NCI-H1436 (cell line): ENCODE measurements at places on chromosomes 16 and 17.

DNA sequence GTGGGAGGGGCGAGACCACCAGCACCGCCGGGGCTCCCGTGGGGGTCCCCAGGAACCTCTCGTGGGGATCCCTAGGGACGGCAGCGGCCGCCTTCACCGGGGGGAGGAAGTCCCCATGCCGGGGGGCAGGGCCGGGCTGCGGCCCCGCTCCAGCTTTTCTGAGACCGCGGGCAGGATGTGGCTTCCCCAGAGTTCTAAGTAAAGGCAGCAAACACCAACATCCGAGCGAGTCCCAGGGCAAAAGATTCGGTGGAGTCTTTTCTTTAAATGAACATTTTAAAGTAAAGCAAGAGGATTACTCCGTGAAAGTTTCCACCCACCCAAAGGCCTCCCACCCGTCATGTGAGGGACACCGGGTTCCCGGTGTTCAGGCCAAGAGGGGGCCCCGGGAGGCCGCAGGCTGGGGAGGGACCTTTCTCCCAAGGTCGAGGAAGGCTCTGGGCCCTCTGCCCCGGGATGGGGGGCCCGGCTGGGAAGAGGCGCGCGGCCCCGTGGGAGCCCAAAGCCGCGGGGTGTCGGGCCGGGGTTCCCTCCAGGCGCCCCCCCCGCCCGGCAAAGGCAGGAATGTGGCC is 137.2 kb upstream of the RPH3AL start:
- DNase-seq: no peak

DNA sequence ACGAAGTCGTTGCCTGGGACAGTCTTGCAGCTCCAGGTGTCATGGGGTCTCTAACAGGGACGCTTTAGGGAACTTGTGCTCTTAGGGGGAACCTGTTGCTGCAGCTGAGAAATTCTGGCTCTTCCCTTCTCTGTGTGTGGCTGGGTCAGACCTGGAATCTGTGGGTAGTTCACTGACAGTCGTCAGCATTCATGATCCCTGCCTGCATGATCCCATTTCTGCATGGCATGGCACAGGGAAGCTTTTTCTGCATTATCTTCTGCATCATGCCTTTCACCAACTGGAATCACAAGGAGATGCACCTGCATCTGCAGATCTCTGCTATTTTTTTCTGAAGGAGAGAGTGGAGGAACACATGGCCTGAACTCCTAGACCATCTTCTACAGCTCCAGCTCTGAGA is 85.6 kb downstream of the SOX9 start:
- no peak for DNase-seq

DNA sequence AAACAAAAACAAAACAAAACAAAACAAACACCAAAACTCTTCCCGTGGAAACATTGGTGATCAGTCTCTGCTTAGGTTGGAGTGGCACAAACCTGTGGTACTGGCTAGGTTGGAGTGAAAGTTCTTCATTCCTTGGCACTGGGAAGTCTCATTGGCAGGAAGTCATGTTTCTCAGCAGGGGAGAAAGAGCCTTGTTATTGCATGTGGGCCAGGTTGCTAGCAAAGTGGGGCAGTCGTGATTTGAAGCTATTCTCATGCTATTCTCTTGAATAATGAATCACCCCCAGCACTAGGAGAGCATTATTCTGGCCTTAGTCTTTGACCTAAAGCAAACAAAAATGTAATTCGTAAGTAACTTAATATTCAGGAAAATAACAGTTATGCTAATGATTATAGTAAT is 24.3 kb upstream of the B4GALNT2 start:
- no peak for DNase-seq

DNA sequence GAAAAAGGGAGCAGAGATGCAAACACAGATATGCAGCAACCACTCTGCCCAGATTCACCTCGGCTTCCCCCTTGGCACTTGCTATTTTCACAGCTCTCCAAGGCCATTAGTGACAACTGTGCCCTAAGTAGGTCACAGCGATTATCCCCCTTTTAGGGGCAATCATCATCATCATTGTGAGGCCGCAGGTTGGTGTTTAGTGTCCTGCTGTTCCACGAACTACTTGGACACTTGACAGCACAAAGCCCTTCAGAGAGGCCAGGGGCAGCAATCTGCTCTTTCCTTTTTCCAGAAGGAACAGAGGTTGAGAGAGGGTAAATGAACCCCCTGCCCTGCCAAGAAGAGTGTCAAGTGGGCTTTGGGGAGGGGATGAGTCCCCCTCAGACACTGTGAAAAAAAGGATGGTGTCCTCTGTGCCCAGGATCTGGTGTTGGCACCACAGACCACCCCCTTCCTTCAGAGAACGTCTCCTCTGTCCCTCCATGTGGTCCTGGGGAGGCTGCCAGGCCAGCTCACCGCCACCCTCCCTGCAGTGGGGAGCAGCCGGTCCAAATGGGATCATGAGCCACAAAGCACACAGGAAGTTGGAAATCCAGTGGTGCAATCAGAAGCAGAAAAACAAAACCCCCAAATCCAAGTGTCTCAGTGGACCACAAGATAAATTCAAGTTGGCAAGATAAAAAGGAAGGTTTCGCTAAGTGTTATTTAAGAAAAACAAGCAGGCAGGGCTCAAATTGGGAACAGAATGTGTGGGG is 78.4 kb upstream of the MED9 start:
- DNase-seq: peak; percentile 74

DNA sequence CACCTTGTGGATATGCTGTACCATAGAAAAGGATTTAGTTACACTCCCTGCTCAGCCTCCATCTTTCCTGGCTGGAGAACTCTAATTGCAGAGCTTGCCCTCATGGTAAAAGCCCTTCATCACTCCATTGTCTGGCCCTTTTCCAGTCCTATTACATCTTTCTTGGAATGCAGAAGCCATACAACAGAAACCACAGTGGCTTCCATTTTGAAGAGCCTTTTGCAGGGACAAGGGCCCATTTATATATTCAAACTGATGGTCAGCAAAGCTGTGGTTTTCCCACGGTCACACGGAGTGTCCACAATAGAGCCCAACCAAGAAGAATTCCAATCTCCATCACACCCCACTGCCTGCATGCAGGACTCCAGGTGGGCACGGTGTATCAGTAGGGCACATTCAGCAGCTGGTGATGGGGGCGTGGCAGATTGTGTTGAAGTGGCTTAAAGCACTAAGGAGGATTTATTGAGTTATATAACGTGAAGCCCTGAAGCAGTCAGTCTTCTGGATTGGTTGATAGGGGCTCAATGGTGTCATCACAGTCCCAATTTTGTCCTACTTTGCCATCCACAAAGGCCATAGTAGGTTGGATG is 20.3 kb downstream of the COPRS start:
- DNase-seq: no peak

- no peak for DNase-seq
These were observed 79.4 kb downstream of the GOSR1 start for GRCh38 chr17:30556374-30557332.

DNA sequence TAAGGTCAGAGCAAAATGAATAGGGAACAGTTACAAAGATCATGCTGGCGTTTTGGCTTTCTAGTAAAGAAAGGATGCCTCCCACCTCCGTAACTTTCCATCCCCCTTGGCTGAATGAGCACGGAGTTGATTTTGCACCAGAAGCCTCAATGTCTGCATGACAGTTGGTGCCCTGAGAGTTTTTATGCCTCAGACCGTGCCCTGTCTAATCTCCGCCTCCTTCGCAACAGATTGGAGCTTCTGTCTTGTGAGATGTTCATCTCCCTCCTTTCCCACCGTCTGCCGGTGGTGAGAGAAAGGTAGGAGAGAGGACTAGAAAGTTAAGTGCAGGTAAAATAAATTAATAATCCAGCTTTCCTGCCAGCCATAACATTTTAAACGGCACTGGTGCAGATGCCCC is 1.9 kb downstream of the HS3ST4 start:
- no peak for DNase-seq

- DNase-seq: peak; percentile 32
These were observed 14.6 kb downstream of the SRCIN1 start for GRCh38 chr17:38590988-38591758.

DNA sequence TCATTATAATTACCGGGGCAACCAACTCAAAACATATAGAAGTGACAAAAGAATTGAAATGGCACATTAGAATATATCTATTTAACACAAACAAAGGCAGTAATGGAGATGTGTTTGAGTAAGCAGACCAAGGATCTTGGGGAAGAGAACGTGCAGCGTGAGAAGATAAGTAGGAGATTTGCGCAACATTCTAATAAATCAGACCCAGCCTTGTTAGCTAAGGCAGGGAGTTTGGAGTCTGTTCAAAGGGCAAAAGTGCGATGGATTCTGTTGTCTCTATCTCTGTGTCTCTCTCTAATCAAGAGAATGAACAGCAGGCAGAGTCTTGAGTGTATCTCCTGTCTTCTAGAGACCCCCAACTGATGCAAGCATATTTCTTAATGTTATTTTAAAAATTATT is 55.0 kb upstream of the FA2H start:
- DNase-seq: no peak

- no peak for DNase-seq
These were observed 11.3 kb downstream of the WWP2 start for GRCh38 chr16:69773260-69773947.

- no peak for DNase-seq
These were observed 35.8 kb downstream of the ST3GAL2 start for GRCh38 chr16:70402916-70403659.

DNA sequence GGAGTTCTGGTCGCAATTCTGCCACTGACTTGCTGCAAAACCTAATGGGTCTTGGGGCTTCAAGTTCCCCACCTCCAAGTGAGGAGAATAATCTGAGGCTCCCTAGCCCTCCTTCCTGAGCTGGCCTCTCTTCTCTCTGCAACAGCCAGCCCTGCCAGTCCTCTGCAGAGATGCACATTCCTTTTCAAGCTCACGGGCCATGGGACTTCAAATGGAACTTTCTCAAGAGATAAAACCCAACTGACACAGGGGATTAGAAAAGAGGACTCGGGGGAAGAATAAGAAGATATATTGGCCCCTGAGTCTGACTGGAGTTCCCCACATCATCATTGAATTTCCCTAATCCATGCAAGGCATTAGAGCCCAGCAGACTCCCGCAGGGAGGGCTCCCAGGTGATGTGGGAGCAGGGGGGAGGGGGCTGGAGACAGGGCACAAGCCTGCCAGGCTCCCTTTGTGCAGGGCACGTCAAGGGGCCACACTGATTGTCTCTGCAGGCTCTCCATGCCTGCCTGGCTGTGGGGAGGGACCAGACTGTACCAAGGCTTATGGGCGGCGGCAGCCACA is 131.0 kb downstream of the CCDC144A start:
- no peak for DNase-seq

DNA sequence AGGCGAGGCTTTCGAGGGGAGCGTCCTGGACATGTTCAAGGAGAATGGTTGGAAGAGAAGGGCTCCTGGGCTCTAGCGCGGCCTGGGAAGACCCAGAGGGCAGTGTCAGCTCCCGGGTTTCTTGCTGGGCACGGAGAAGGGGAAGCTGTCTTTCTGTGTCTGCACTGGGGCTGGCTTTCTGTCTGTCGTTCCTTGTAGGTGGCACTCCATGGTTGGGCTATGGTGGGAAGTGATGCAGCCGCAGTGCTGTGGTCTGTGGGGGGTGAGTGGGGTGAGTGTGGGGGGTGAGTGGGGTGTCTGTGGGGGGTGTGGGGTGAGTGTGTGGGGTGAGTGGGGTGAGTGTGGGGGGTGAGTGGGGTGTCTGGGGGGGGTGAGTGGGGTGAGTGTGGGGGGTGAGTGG is 13.7 kb downstream of the RNF213 start:
- no peak for DNase-seq

DNA sequence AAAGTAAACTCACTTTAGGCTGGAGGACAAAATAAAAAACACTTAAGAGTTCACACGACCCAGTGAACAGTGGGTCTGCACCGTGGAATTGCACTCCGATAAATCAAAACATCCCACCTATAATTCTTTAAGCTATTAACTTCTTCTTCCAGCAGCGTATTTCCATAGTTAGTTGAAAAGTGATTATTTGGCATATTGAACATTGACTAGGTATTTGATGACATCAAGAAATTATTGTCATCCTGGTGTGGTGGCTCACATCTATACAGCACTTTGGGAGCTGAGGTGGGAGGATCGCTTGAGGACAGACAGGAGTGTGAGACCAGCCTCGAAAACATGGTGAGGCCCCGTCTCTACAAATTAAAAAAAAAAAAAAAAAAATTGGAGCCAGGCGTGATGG is 23.4 kb downstream of the IGF2BP1 start:
- DNase-seq: no peak

DNA sequence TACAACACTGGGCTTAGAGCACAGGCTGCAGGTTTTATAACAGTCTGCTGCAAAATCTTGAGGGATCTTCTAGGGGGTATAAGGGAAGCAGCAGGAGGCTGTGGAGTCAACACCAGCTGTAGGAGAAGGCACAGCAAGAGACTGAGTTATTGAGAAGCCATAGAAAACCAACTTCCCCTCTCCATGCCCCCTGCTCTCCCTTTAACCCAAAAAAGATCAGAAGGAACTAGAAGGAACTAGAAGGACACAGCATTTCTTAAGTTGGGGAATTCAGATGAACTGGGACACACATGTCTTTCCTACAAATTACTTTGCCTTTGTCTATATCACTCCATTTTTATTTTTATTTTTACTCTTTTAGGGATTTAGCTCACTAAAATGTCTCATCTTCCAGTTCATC is 6.2 kb upstream of the CCL18 start:
- DNase-seq: no peak

DNA sequence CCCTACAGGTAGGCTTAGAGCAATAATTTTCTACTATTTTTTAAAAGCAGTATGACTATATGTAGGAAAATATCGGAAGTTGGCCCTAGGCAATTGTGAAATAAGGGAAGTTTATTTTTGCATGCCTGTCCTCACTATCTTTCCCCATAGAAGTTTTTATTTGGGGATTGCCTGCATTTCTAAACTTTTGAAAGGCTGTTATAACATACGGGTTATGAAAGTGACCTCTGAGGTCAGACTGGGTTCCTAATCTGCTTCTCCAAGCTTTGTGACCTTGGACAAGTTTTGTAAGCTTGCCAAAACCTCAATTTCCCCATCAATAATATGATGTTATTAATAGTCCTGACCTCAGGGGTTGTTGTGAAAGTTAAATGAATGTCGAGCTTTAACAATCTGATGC is 67.1 kb downstream of the ARHGAP44 start:
- no peak for DNase-seq

DNA sequence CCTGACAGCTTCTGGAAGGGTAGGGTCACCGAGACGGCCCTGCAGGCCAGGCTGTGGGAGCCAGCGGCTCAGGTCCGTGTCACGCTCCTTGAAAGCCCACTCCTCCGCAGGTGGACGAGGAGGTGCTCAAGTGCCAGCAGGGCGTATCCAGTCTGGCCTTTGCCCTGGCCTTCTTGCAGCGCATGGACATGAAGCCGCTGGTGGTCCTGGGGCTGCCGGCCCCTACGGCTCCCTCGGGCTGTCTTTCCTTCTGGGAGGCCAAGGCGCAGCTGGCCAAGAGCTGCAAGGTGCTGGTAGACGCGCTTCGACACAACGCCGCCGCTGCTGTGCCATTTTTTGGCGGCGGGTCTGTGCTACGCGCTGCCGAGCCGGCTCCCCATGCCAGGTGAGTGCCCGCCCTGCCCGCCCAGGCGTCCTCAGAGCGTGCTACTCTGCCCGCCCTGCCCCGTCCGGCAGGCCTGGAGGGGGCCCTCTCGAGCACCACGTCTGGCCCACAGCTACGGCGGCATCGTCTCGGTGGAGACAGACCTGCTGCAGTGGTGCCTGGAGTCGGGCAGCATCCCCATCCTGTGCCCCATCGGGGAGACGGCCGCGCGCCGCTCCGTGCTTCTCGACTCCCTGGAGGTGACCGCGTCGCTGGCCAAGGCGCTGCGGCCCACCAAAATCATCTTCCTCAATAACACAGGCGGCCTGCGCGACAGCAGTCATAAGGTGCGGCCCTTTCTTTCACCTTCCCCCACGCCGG is 1.3 kb downstream of the NAGS start:
- DNase-seq: no peak
